ENCODE measurements at places on chromosomes 1 and 21.

DNA sequence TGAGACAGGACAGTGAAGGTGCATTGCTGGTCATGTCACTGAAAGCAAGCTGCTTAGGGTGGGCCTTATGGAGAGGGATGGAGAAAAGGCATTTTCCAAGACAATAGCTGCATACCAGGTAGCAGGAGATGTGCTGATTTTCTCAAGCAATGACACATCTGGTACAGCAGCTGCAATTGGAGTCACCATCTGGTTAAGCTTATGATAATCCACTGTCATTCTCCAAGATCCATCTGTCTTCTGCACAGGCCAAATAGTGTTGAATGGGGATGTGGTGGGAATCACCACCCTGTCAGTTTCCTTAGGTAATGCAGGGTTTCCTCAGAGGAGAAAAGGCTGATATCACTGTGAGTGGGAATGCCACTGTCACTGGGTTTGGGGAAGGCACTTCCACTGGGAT lies 54.6 kb downstream of the ADSS2 start:
- no peak for DNase-seq

GRCh38 chr1:211648336-211648735 lies 27.1 kb downstream of the NEK2 start:
- no peak for DNase-seq

DNA sequence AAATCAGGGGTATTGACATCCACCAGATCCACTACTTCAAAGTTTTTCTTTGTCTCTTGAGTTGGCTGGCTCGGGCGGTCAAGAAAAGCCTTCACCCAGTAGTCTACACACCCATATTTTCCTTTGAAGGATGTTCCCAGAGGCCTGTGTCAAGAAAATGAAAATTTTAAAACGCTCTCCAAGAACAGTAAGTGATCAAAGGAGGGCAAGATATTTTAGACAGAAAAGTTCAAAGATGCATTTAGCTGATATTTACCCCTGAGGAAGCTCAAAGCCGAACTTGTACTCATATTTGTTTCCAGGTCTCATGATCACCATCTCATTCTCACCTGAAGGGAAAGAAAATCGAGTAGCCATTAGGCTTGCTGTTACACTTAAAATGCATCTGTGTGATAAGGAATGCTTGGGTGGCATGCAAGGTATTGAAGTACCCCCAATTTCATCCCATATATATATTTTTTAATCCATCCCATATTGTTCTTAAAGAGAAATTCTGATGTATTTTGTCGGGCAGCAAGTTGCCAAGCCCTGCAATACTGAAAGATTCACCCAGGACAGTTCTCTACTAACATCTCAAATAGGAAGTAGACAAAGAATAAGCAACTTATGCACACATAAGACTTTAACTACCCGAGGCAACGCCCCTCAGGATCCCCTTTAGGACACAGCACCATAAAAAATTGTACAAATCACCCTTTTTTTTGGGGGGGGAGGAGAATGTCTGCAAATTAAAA lies 1.1 kb downstream of the TXNIP start:
- no peak for DNase-seq

DNA sequence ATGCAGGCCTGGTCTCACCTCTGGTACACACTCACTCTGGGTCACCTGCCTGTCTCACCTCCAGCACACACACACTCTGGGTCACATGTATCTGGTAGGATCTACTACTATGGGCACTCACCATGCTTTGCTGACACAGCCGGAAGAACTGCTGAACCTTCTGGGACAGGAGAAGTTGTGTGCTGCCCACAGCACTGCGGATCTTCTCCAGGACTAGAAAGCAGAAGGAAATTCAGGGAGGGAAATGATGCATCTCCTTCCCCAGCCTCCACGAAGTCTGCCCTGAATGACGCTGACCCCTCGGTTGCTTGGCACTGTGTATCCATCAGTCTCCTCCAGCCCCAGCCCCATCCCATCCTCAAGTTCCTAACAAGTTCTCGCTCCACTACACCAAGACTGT lies 7.9 kb upstream of the SMIM12 start:
- DNase-seq: no peak

GRCh38 chr21:40186045-40186444 lies 318.8 kb downstream of the PCP4 start:
- no peak for DNase-seq

DNA sequence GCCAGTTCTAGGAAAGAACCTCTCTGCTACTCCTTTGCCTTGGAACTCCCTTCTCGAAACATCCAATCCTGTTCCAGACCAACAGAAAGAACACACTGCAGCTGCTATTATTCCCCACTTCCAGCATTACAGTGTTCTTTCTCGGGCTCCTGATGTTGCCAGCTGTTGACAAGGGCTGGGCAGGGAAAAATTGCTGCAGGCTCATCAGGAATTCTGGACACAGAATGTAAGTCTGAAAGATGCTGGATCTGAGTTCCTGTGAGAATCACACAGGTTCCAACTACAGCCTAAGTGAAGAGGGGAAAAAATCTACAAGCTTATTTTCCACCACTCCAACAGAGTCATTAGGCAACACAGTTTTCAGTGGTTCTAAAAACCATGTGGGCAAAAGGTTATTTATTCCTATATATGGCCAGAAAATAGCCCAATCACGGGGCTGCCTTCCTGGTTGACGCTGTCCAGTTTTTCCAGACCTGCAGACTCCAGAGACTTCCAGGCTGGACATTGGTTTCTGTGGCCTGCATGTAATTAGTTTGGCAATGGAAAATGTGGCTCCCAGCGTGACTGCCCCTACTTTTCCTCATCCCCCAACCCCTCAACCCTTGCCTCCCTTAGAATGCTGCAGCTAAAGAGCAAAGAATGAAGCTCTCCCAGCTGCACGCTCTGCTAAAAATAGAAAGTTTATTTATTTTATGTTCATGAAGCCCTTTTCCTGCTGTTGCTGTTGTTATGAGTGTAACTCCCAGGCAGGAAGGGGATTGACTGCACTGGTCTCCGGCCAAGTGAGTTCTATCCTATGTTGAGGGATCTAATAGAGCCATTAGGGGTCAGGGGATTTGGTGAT lies 8.3 kb upstream of the KIAA0040 start:
- DNase-seq: no peak

DNA sequence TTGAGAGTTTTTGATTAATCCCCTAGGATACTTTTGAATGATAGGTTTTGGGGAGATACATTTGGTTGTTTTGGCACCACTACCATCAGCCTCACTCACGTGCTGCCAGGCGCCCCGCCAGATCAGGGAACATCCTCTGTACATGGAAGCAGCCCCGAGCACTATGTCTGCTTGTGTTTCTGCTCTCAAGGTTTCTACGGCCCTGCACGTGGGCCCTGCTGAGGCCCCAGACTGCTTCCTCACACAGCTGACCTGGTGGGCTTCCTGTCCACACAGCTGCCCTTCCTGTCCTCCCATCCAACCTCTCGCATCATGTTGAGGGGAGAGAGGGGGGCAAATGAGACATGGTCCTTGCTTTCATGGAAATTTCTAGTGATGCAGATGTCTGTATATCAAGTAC lies 20.0 kb downstream of the ADARB1 start:
- no peak for DNase-seq

- DNase-seq: no peak
Measured at GRCh38 chr1:68218490-68218889, 13.8 kb downstream of the WLS start.

DNA sequence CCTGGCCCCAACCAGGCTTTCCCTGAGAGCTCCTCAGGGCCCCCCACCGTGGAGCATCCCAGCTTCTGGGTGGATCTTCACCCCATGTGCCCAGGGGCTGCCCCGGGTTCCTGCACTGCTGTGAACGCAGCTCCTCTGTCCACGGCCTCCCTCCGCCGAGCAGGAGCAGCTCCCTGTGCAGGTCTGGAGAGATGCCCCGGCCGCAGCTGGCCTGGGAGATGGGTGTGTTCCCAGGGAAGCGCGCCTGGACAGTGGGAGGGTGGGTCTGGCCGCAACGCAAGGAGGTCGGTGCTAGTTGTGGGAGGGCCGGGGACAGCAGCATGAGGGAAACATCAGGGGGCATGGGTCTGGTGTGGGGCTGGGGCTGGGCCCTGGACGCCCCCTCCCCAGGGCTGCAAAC lies 71.3 kb downstream of the MORN1 start:
- no peak for DNase-seq

- DNase-seq: no peak
Measured at GRCh38 chr1:194358208-194358581, 1171.8 kb upstream of the B3GALT2 start.

GRCh38 chr21:31447505-31447904 lies 103.4 kb upstream of the TIAM1 start:
- no peak for DNase-seq

GRCh38 chr1:195897076-195897475 lies 711.2 kb downstream of the KCNT2 start:
- no peak for DNase-seq

GRCh38 chr21:15614766-15615165 lies 115.0 kb upstream of the USP25 start:
- DNase-seq: no peak

GRCh38 chr21:45445369-45445768 lies 40.4 kb downstream of the COL18A1 start:
- no peak for DNase-seq

DNA sequence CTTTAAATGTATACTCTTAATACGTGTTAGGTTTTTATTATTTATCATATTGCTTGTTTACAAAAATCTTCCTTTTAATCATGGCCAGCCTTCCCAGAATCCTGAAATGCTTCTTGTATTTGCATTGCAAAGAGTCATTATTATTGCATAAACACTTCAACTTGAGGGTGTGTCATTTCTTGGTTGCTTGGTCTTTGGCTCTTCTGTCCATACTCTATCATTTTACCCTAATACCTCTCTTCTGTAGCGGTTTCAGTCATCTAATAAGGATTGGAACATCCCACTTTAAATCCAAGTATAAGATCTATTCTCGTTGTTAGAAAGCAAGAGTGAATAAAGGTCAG lies 200.6 kb upstream of the CACYBP start:
- no peak for DNase-seq

GRCh38 chr1:234745844-234746797 lies 136.1 kb upstream of the IRF2BP2 start:
- no peak for DNase-seq

GRCh38 chr1:235919127-235919832 lies 52.6 kb upstream of the LYST start:
- no peak for DNase-seq

All from activated T-cell treated with anti-CD3 and anti-CD28 coated beads, Interleukin-2, amount 50 U/mL, for 72 hours (primary cell).